ENCODE measurements at places on chromosomes 5 and 9. TPM values are rescaled to one million over a fixed set of nuclear protein-coding genes. Genes with fewer than 3 reads are reported as not detected.

DNA sequence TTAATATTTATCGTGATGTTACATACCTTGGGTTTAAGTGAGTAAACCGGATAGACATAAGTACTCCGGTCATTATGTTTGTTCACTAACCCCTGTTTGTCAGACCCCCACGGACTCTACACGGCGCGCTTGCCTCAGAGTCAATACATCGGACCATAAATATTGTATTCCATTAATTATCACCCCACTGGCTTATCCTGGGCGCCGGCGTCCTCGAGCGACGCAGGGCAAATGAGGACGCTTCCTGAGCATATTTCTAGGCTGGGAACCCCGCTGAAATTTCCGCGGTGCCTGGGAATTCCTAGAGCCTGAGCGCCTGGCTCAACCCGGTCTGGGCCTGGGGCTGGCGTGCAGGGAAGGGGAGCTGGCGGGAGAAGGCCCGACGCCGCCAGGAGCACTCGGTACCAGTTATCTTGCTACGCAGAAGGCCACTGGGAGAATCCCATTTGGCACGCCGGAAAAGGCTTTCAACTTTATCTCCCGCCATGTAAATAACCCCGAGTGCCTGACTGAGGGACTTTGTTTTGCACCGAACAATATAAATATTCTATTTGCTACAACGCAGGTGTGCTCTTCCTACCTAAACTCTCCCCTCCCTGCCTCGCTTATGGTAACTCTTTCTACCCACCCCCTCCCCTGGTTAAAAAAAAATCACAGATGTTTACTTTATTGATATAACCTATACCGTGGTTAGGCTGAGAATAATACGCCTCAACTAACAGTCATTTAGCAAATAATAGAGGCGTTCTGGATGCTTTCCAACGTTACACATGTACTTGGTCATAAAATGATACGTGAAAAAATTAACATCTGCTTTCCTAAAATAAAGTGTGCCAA, 19.4 kb downstream of the NR2F1 start:
- no peak for DNase-seq

- DNase-seq: no peak
Measured at GRCh38 chr5:68708156-68708841, 385.5 kb upstream of the SLC30A5 start.

DNA sequence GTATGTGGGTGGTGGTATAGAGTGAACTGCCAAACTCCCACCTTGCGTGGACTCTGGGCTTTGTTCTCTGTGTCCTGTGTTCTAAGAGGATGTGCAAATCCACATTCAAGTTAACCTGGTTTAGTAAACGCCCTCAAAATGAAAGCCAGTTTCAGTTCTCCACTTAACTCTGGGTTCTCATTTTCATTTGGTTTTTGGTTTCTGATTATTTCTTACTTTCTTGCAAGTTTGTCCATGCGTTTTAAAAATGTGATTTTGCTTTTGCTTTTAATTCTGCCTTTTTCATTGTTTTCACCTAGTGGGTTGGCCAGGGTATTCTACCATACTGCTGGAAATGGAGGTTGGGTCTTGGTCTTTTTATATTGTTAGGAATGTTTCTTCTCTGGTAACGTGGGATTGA, 38.2 kb downstream of the GALNT10 start:
- no peak for DNase-seq

GRCh38 chr9:104836767-104837166, 72.8 kb downstream of the NIPSNAP3B start:
- no peak for DNase-seq

DNA sequence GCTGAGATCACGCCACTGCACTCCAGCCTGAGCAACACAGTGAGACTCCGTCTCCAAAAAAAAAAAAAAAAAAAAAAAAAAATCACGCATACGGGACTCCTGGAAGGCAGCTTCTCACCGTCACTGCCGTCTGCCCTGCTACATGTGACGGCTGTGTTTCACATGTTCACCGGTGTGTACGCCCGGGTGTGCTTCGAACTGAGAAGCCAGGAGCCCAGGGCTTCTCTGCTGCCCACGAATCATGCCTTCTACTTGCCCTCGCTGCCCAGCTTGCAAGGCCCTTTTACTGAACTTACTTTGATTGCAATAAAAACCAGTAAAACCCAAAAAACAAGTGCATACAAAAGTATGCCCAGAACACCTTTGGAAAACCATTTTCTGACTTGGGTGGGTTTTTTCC, 5.8 kb upstream of the NKD2 start:
- DNase-seq: no peak

GRCh38 chr5:126866851-126867636, 90.1 kb downstream of the LMNB1 start:
- no peak for DNase-seq

- DNase-seq: no peak
Measured at GRCh38 chr5:124888050-124888506, 141.6 kb upstream of the ZNF608 start.

- DNase-seq: peak; percentile 68
Measured at GRCh38 chr9:92534674-92535073, 1.1 kb downstream of the ECM2 start.

- DNase-seq: peak; percentile 86
Measured at GRCh38 chr5:168578538-168579487, at the start of gene PANK3. PANK3 (minus strand) TSS chr5:168579368; CDS start chr5:168579283, 85 bp downstream.

DNA sequence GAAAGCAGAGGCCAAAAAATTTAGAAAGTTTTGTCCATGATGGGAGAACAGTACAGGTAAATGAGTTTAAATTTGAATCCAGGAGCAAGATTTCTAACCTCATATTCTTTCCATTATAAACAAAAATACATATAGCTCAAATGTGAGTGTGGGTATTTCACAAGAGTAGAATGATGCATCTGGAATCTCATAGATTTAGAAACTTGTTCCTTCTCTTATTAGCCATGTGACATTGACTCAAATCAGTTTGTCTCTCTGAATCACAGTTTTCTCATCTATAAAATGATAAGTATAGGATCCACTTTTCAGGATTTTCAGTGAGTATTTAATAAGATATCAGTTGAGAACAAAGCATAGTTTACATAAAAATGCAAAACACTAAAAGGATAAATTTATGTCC, 436.3 kb upstream of the PAPPA start:
- DNase-seq: peak; percentile 23

DNA sequence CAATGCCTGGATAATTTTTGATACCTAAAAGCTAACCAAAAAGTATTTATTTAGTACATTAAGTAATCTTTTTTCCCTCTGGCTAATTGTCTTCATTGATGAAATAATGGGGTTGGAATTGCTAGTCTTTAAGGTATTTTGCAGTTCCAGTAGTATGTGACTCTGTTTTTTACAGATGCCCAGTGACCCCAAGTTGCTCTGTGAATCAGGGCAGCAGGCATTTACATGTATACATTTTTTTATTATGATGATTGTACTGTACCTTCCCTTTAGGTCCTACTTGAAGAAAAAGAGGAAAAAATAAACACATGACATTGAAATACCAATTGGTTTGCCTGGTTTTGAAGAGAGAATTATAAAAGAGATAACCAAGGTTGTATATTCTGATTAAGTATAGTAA, 385.5 kb downstream of the ADGRV1 start:
- no peak for DNase-seq

DNA sequence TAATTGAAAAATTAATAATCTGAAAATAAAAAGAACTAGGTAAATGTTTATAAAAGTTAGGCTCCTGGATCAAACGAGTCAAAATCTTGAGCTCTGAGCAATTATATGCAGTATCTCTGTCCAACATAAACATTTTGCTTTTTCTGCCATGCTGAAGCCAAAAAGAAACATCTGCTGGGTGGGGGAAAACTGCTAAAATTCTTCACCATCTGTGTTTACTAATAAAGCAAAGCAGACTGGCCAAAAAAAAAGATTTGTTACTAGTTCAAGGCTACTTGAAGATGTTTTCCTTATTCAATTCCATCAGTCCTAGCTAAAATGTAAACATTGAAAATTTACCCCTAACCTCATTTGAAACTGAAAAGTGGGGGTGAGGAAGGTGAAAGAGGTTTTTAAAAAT, 29.7 kb downstream of the GTF3C4 start:
- peak; percentile 51 for DNase-seq

GRCh38 chr9:89701221-89701798, 96.5 kb downstream of the GADD45G start:
- DNase-seq: no peak

GRCh38 chr9:111961009-111961408, 64.4 kb downstream of the UGCG start:
- DNase-seq: no peak

DNA sequence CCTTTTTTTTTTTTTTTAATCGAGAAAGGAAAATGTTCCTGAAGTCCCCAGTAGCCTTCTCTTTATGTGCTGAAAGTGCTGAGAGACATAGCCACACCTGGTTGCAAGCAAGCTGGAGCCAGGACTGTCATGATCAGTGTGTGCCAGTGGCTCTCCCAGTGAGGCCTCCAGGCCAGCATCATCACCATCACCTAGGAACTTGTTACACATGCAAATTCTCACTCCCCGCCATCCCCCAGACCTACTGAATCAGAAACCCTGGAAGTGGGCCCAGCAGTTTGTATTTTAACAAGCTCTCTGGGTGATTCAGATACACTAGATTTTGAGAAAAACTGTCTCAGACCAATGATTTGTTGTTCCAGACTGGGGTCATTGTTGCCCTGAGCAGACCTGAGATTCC, 181.9 kb upstream of the GLRA1 start:
- no peak for DNase-seq

DNA sequence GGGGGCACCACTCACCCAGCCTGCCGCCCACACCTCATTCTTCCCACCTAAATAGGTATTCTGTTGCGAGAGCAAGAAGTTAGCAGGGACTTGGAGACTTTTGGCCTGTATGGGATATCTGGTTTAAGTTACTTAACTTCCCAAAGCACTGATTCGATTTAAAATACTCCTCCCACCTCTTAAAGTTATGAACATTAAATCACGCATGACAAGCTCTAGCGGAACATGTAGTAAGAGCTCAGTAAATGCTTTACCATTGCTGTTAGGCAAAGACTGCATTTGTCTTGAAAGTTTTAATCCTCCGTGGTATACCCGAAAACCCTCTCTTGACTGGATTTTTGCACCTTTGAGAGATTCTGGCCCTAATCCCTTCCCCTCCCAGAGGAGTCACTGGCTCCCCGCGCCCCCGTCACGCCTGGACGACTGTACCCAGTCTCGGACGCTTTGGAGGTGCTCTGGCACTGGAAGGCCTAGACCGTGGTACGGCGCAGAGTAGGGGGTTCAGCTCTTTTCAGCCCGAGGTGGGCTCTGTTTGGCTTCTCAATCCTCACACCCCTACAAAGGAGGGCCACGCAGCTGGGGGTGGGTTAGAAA, 4.4 kb downstream of the GDNF start:
- no peak for DNase-seq

DNA sequence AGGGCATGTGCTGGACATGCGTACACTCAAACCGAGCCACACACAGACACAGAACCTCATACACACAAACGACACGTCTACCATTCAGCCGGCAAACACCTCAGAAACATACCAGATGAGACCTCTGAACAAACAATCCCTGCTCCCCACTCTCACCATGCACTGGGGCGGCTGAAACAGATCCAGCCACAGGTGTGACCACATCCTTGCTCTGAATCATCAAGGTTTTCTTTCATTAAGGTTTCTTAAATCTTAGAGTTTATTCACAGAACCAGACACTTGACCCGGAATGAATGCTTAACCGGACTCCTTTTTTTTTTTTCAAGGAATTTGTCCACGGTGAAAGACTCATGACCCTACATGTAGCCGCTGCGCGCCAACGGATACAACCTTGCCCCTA, 26.2 kb downstream of the TERT start:
- DNase-seq: no peak

DNA sequence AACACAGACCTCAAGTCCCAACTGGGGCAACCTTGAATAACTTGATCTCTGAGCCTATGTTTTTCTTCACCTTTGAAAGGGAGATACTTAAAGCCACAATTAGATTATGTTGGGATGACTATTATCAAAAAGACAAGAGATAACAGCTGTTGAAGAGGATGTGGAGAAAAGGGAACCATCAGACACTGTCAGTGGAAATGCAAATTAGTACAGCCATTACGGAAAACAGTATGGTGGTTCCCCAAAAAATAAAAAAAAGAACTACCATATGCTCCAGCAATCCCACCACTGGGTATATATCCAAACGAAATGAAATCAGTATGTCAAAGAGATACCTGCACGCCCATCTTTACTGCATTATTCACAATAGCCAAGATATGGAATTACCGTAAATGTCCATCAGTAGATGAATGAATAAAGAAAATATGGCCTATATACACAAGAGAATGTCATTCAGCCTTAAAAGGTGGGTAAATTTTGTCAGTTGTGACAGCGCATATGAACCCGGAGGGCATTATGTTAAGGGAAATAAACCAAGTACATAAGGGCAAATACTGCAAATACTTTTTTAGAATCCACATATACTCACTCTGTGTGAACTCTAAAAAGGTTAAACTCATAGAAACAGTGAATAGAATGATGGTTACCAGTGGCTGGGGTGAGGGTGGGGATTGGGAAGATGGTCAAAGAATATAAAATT, 12.7 kb downstream of the FAT2 start:
- DNase-seq: no peak

DNA sequence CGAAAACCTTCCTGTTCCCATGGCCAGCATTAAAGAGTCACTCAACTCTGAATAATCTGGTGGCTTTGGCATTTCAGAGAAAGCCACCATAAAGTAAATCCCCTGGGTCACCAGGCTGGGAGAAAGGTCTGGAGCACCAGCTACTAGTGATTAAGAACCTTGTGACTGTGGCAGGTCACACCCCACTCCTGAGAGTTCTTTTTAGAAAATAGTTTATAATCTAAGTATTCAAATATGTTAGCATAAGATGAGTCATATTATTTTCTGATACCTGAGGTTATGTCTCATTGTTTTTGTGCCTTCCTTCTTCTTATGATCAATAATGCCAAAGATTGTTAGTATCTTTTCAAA, 351.7 kb downstream of the ARRDC3 start:
- no peak for DNase-seq

DNA sequence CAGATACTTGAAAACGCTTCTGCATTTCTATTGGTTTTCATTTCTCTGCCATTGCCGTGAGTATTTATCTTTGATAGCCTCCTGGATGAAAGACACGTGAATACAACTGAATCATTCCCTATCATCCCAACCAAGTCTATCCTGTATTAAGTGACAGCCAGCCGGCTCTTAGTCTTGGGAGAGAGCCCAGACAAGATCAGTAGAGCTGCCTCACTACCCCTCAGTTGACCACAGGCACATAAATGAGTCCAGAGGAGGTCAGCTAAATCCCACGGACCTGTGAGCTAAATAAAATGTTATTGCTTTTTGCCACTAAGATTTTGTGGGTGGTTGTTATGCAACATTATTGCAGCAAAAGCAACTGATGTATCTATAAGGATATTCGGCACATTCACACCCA, 639.0 kb upstream of the ACO1 start:
- peak; percentile 18 for DNase-seq

GRCh38 chr5:154236-154635, 37.1 kb upstream of the LRRC14B start:
- no peak for DNase-seq

GRCh38 chr5:83265318-83265717, 188.0 kb downstream of the XRCC4 start:
- DNase-seq: no peak

- DNase-seq: no peak
Measured at GRCh38 chr5:134206627-134207160, 19.2 kb downstream of the PPP2CA start.

The STC2 gene
- polyA plus RNA-seq: 9.0 TPM

The COL15A1 gene
- 233 TPM for polyA plus RNA-seq

The PCDHGA4 gene
- 1.8 TPM for polyA plus RNA-seq

The FOXD1 gene
- 0.54 TPM for polyA plus RNA-seq

The TRIM36 gene
- polyA plus RNA-seq: 2.4 TPM

The UBTD2 gene
- 76.0 TPM for polyA plus RNA-seq

The EXOSC2 gene
- 23.4 TPM for polyA plus RNA-seq

The ELOVL7 gene
- polyA plus RNA-seq: 0.08 TPM

The CDH9 gene
- polyA plus RNA-seq: not detected

The SYK gene
- 2.9 TPM for polyA plus RNA-seq

The LECT2 gene
- polyA plus RNA-seq: not detected

All from muscle of back (tissue), 13 donors.